ENCODE measurements at places on chromosomes 11 and 22.

DNA sequence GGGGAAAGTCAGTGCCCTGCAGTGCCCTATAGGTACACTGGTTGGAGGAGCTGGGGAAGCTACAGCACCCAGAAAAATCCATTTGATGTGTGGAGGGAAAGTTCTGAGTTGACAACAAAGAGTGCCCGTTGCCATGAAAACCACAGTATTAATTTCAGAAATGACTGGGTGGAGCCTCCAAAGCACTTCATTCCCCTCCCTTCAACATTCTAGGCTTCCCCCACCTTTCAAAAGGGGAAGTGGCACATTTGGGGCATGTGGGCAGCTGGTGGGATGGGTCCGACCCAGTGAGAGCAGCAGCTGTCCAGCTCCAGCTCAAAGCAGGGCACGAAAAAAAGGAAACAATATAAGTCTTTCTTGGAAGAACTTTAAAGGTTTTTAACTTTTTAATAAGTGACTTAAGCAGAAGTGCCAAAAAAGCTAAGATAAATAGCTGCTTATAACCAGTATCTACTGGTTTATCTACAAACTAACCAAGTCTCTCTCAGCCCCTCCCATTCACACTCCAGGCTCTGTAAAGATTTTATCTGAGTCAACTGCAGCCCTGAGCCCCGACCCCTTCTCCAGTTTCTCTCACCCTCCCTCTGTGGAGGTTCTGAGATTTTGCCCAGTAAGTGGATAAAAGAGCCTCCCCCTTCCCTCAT lies 9.0 kb upstream of the AHNAK start:
- peak; percentile 76 for DNase-seq

DNA sequence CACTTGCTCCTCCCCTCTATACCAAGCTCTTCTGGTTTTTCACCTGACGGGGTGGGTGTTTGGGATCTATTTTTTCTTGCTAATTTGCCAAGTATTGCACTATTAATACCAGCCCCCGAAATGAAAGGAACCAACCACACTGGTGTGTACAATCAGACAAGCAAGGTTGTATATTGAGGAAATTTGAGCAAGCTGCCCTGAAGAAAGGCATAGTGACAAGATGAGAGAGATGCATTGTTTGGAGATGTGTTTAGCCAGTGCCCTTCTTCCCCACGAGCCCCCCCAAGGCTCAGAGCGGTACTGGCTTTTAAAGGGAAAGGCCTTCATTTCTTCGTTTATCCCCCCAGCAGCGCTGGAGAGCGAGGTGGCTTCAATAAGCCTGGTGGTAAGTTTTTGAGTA lies 15.2 kb upstream of the GAS2L1 start:
- no peak for DNase-seq

GRCh38 chr11:79160791-79161403 lies 279.9 kb downstream of the TENM4 start:
- DNase-seq = no peak

GRCh38 chr11:102451681-102452460 lies 694 bp downstream of the TMEM123 start:
- DNase-seq = peak; percentile 89

DNA sequence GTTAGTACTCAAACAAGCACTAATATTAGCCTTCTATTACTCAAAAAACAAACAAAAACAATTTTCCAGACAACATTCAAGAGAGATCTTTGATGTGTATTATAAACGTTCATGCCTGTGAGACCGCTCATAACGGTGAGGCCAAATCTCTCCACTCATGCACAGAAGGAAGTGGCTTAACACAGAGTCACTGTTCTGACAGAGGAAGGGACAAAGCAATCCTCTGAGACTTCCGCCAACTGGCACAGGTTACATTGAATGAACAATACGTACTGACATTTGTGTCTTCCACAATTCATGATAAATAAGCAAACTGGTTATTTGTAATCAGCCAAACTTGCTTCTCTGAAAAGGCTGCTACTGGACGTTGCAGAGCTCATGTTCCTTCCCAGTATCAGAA lies 30.5 kb downstream of the CHKA start:
- no peak for DNase-seq

DNA sequence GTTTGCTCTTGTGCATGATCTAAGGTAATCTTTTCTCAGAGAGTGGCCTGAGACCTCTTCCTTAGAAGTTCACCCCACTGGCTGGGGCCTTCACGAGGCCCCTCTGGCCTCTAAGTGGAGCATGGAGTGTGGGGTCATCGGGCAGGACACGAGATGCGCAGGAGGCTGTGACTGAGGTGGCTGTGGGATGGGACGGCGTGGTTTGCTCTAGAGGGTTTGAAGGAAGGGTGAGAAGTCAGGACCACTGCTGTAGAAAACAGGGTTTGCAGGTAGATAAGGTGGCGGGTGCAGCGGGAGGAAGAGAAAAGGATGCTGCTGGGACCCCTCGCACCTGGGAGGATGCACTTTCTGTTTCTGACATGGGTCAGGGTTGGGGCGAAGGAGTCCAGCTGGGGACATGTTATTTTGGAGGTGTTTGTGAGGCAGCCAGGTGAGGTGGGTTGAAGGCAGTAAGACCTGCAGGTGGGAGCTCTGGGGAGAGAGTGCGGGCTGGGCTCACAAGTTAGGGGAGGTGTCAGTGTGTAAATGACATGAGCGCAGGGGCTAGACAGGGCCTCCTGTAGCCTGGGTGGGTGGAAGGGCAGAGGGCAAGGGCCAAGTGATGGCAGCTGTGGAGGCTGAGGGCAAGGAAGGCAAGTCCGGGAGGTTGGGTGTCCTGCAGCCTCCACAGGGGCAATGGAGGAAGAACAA lies 62.5 kb downstream of the KCNQ1 start:
- no peak for DNase-seq

- DNase-seq = no peak
Measured at GRCh38 chr11:117793583-117793982, 3.4 kb downstream of the DSCAML1 start.

GRCh38 chr11:76742902-76743301 lies 40.3 kb upstream of the TSKU start:
- no peak for DNase-seq

DNA sequence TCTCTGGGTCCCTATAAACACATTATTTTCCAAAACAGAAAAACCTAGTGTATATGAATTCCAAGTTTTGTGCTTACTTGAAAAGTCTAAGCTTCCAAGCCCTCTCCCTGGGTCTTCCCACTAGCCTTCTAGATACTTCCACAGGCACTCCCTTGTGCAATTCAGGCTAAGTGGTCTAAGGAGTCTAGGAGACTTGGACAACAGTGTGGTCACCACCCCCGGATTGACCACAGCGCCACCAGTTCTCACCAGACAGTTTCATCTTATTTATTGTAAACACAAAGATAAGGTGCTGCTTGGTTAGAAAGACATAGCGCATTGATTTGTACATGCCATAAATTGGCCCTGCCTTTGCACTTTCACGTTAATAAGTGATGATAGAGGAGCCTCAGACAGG lies 623.9 kb downstream of the OPCML start:
- DNase-seq = no peak

Measured in GM06990 (cell line).